ENCODE measurements at places on chromosomes 12 and 14.

DNA sequence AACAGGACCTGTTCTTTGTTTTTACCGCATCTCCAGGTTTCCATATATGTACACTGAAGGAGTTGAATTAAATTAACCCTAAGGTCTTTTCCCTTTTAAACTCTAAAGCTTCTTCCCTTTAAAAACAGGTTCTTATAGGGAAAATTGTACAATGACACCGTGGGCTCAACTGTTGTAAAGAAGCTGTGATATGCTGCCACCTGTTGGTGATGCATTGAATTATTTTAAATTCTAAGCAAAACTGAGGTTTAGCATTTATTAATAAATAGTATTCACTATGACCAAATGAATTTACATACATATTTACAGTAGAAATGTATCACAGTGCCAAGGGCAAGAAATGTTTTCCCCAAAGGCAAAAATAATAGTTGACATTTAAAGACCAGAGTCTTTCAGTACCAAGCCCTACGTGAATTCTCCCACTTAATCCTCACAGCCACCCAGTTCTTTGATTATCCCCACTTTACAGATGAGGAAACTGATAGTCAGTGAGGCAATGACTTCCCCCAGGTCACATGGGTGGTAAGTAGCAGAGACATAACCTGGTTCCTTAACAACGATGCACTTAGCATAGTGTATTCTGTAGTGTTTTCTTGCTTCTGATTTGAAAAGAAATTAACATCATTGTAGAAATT is 35.7 kb upstream of the TMEM263 start:
- DNase-seq, result no peak

GRCh38 chr12:111221062-111222026 is 147.6 kb downstream of the PHETA1 start:
- DNase-seq, result no peak

DNA sequence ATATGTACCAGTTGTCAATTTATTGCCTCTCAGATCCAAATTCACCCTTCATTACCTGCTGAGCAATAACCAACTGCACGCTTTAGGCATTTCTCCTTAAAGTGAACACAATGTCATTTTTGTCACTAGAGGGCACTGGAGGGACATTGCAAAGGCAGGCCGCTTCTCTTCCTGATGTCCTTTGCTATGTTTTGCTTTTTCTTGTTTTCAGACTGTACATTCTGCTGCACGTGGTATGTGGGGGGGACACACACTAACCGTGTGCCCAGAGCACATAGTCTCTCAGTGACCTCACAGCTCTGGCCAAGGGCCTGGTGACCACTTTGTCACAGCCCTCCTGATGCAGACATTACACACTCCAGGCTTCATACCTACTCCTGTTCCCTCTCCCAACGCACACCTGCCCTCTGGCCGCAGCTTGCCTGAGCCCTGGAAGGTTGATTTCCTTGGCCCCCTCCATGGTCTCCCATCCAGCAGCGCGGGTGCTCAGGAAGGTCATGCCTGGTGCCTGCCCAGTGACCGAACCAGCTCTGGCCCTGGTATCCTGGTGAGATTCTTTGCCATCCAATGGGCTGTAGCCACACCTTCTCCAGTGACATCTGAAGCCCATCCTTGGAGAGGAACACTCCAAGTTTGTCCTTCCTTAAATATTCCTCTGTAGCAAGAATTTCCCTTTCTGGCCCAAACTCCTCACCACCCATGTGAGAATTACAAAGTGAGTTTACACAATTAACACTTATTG is 39.9 kb downstream of the MYO1H start:
- DNase-seq, result peak; percentile 50

DNA sequence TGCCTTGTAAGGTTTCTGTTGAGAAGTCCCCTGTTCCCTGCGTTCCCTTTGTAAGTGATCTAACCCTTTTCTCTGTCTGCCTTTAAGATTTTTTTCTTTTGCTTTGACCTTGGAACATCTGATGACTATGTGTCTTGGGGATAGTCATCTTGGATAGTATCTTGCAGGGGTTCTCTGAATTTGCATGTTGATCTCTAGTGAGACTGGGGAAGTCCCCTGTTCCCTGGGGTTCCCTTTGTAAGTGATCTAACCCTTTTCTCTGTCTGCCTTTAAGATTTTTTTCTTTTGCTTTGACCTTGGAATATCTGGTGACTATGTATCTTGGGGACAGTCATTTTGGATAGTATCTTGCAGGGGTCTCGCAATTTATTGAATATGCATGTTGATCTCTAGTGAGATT is 38.2 kb upstream of the TMX1 start:
- DNase-seq, result no peak

- DNase-seq, result no peak
These were observed 2.2 kb upstream of the LRRC23 start for GRCh38 chr12:6902448-6902847.

DNA sequence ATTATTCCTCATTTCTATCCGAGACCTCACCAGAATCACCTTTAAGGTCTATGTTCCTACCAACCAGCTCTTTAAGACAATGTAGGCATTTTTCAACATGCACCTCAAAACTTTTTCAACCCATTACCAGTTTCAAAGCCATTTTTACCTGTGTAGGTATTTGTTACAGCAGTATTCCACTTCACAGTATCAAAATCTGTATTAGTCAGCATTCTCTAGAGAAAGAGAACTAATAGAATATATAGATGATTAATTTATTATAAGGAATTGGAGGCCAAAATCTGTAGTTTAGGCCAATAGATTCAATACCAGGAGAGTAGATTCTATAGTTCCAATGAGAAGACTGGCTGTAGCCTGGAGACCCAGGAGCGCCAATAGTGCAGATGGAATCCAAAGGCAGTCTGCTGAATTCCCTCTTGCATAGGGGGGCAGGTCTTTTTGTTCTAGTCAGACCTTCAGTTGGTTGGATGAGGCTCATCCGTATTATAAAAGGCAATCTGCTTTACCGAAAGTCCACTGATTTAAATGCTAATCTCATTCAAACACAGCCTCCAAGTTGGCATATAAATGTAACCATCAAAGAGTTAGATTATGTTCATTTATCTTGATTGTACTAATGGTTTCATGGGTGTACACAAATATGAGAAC is 151.6 kb upstream of the SYT1 start:
- no peak for DNase-seq

- DNase-seq, result peak; percentile 73
These were observed 122.4 kb downstream of the TSPAN9 start for GRCh38 chr12:3199551-3200031.

DNA sequence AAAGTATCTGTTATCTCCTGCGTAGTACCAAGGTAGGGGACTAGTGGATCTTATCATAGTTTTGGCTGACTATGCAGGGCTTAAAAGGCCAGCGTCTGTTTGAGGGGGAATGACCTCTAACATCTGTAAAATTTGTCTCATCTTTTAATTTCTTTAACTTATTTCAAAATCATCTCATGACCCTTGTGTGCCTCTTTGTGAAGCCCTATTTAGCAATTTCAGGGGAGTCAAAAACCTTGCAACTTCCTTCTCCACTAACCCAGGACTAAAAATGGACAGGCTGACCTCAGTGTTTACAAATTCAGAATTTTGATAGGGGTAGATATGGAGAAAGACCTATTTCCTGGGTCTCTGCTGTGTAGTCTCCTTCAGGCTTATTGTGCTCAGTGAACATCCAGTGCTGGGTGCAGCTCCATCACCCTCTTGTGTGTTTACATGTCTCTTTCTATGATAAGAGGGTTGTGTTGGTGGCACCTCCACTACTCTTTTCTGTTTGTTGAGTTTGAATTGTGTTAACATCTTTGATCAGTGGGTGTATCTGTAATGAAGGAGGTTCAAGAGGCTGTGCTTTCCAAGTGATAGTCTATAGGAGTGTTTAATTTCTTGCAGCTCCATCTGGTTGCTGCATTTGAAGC is 14.3 kb downstream of the NECAP1 start:
- no peak for DNase-seq

DNA sequence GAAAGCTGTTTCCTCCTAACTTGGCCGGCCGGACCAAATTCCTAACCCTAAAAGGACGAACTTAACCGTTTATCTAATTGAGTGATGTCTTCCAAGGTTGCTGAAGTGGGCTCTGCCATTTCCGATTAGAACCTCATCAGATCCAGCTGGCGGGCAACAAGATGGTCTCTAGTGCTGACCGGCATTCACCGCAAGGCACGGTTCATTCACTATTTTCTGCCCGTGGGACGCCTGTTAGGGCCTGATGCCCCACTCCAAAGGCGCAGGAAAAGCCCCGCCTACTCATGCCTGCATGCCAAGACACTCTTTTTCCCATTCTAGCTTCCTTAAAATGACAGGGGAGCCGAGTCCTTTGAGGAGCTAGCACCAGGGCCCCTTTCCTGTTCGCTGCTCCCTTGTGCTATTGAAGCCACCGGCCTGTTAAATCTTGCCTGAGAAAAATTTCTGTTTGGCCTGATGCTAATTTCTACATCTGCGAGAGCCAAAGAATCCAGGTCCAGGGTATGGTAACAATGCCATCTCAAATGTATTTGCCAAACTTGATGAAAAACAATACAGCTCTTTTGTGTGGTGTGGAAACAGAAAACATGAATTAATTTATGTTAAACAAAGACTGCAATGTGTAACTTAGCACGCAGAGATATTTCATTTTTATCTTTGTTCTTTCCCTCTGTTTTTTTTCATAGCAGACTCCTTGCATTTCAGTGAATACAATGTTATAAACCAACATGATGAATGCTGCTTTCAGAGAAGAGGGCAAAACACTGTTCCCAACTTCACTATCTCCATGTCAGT is 1071.2 kb upstream of the USP15 start:
- no peak for DNase-seq

DNA sequence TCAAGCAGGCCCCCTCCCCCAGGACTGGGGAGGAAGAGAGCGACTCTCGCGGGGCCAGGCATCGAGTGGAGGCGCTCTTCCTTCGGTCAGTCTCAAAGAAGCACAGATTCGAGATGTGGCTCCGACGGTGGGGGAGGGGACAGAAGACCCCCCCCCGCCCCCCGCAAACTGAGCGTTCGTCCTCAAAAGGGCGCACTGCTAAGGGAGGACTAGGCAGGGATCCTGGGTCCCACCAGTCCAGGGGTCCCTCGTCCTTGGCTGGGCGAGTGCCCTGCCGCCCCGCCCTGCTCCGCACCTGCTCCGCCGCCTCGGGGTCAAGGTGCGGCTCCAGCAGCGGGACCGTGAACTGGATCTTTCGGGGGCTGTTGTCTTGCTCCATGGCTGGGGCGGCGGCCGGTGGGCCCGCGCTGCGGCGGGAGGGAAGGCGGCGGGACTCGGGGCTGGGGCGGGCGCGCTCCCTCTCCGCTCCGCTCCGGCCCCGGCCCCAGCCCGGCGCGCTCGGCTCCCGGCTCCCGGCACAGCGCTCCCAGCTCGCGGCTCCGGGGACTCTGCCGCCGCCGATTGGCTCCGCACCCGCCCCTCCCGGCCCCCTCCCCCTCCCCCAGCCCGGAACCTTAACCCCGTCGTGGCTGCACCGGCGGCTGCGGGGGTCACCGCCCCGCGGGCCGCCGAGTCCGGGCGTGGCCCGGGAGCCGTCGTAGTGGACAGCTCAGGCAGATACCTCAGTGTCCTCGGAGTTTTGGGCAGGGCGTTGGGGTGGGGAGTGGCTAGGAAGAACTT is at the start of gene PPP1R1A:
Gene PPP1R1A (minus strand): TSS at position 550 of the 780 bp plus-strand sequence. CDS start 171 bp downstream, at position 379.
- no peak for DNase-seq

- no peak for DNase-seq
These were observed 171.8 kb downstream of the DACT1 start for GRCh38 chr14:58809520-58809919.

DNA sequence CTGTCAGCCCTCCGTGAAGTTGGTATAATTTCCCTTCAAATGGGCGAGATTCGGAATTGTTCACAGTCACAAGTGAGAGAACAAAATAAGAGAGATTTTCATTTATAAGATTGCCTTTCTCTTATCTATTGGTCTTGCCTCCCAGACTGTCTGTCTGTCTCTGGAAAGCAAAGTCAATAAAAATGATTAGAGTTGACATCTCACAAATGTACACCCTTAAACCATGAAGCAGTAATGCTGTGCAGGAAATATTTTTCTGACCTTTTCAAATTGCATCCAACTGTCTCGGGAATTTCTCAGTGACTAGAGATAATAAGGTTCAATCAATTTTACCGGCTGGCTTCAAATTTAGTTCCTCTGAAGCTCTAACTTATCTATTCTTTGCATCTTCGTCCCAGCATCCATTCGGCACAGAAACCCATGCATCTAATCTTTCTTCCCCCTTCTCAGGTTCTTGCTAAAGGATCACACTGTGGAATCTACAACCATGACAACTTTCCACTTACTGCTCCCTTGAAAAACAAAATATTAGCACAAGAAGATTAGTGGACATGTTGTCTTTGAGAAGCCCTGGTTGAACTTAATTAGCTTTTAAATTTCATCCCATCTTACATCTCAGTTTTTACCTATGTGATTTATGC is 93.1 kb downstream of the RMST start:
- no peak for DNase-seq

DNA sequence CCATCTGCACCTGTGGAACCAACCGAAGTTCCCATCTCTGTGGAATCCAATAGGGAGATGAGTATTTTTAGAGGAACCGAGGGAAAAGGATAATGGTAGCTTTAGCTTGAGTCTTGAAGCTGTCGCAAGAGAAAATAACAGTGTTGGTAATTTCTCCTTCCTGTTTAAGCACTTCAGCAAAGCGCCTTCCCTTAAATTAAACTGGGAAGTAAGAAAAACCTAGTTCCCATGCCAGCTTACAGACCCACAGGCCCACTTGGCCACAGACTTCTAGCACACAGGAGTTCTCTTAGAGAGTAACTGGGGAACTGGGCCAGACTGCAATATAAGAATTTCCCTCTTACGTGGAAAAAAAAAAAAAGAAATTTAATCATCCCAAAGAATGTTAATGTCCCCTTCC is 223.8 kb downstream of the EFCAB11 start:
- no peak for DNase-seq

- no peak for DNase-seq
These were observed 10.7 kb downstream of the SLC25A47 start for GRCh38 chr14:100333827-100334226.

DNA sequence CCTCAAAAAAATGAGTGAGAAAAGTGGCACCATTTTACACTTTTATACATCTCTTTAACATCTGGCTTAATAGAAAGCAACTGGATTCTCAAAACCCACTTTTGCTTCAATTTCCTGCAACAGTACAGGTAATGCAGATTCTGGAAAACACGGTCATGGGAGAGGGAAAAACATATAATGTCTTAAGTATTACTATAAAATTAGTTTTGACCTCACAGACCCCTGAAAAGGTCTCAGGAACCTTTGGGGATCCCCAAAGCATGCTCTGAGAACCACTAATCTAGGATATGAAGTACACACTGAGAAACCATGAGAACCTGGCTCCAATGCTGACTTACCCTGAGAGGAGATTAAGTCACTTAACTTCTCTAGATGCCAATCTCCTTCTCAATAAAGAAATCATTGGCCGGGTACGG is 64.7 kb downstream of the PPP2R5E start:
- no peak for DNase-seq

- DNase-seq, result peak; percentile 55
These were observed 4.8 kb downstream of the TGFB3 start for GRCh38 chr14:75976826-75977581.

- DNase-seq, result no peak
These were observed 40.2 kb upstream of the EMP1 start for GRCh38 chr12:13156277-13156676.
